Breast epithelium (tissue), 4 donors: ENCODE measurements at places on chromosomes 12 and 14. TPM values are rescaled to one million over a fixed set of nuclear protein-coding genes. Genes with fewer than 3 reads are reported as not detected.

Gene POC1B
- total RNA-seq = 30.4 TPM

DNA sequence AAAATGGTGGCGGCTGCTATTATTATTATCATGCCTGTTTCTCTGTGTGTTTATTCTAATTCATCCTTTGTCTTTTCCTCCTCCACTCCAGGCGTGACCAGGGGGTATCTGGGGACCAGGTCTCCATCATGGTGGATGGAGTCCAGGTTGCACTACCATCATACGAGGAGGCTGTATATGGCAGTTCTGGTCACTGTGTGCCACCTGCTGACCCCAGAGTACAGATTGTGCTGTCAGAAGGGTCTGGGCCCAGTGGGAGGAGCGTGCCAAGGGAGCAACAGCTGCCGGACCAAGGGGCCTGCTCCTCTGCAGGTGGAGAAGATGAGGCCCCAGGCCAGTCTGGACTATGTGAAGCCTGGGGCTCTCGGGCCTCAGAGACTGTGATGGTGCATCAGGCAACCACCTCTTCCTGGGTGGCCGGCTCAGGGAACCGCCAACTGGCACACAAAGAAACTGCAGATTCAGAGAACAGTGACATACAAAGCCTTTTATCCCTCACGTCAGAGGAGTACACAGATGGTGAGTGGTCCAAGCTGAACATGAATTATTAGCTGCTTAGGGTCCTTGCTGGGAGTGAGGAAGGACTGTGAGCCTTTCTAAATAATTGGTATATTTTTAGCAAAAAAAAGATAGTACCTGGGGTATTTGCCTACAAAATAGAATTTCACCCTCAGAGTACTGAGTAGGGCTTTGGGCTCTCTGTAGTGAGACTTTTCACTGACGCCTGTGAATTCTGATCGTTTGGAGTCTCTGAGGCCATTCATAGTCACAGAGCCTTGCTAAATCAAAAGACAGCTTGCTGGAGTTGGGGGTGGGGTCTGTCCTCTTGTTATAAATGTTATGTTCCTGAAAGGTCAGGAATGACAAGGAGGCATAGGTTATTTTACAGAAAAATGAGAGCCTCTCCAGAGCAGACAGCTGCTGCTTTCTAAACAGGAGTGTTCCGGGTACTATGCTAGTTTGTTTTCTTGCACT is 58.1 kb upstream of the SRSF5 start:
- no peak for DNase-seq

DNA sequence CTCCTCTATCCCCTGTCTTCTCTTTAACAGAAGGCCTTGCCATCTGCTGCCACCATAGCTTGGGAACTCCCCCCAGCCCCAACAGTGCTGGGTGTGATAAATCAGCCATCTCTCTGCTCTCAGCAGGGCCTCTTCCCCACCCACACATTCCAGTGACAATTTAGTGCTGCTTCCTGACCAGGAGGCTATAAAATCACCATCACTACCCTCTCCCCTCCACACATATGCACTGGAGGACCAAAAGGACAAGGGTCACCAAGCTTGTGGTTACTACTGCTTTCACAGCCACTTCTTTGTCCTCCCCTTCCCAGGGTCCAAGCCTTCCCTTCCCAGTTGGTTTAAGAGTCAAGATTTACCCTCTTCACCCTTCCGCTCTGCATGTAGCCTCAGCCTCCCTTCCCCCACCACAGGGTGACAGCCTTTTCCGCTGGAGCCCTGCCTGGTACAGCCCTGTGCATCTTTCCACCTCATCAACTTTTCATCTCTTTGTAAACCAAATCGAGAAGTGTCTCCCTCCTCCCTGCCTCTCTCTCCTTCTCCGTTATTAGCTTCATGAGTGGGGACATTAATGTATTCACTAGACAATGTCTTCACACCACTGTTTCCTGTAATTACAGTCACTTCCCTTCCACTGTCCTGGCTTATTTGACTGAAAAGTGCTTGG is 9.4 kb downstream of the PSMB5 start:
- DNase-seq = no peak

DNA sequence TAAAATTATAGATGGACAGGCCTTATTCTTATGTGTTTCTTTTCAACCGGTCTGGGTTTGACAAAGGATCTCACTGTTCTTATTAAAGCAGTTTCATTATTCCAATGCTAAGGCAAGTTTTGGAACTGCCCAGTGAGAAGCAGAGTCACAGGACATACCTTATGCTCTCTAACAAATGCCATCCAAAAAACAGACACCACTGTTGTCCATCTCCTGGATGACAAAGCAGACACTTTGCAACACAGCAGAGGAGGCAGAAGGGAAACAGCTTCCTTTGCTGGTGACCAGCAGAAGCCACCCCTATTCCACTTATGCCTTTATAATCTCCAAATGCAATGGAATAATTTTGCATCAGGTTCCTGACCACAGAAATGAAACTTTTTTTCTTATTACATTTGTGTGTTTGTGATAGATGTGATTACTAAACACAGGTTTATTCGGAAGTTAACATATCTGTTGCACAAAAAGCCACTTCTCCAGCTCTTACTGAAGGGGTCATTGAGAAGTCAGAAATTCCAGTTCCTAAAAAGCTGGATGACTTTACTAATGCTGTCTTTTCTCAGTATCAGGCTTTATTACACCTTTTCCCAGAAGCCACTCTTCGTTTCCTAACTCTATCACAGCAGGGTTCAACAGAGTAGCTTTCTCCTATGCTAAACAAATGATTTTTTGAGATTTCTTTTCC is 115.6 kb downstream of the BTG1 start:
- DNase-seq = no peak

Gene KLHL33
- total RNA-seq = 0.29 TPM

- DNase-seq = no peak
Observed at GRCh38 chr12:31773867-31774266, 45.0 kb upstream of the AMN1 start.

Gene FGF6
- not detected for total RNA-seq

DNA sequence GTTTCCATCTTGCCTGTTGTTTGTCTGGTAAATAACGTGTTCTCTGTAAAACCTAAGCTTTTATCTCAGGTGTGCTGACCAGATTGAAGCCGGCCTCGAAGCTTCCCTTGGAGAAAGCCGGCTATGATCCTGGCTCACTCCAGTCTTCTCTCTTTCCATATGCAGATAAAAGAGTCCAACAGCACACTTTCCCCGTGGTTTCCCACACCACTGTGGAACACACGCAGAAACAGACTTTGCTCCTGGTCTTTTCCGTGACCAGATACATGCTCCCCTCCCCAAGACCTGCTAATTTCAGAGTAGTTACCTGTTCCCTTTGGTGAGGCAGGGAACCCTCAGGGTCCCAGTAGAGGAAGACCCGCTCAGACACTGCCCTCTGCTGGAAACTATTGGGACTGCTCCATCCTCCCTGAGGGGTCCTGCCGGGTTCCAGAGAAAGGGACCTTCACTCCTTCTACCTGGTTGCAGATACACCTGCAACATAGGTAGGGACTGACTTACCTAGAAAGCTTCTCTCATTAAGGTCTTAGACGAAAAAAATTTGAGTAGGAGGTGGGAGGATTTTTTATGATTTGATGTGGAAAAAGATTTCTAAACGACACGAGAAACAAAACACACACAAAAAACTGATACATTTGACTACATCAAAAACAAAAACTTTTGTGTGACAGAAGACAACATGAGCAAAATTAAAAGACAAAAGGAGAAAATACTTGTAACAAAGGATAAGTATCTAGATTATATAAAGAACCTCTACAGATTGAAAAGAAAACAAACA is 415.4 kb upstream of the CCDC196 start:
- no peak for DNase-seq

GRCh38 chr12:67633708-67634107 is 14.8 kb upstream of the DYRK2 start:
- DNase-seq = no peak

- no peak for DNase-seq
Observed at GRCh38 chr14:84922370-84922769, 607.6 kb upstream of the FLRT2 start.

Gene GPR162
- 2.6 TPM for total RNA-seq

GRCh38 chr12:24550609-24551008 is 398.3 kb downstream of the BCAT1 start:
- no peak for DNase-seq

DNA sequence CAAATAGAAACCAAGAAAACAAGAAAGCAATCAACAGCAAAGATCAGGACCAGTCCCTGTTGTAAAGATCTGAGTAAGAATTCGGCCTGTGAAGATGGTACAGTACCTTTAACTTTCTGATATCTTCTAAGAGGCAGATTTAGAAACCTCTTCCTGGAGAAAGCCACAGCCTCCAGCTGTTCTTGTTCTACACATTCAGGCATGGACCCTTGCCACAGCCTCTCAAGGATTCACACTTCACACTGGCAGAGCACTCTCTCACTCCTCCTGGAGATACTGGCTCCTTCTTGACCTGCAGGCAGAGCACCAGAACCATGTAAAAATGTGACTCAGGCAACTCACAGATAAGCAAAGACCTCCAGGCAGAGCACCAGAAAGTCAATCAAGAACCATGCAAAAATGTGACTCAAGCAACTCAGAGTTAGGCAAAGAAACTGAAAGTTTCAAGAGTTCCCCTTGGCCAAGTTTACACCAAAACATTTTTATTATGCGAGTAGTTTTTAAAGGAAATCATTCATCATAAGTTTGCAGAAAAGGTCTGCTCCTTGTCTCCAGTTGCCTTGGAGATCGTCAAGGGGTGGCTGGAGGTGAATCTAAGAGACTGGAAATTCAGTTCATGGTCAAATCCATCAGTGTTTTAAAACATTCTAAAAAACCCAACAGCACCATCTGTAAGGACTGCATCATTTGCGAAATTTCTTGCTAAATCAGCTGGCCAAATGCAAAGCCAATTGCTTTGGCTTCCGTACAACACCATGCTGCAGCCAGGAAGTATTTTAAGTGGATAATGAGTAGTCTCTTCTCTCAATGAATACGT is 119.3 kb upstream of the MDM1 start:
- no peak for DNase-seq

DNA sequence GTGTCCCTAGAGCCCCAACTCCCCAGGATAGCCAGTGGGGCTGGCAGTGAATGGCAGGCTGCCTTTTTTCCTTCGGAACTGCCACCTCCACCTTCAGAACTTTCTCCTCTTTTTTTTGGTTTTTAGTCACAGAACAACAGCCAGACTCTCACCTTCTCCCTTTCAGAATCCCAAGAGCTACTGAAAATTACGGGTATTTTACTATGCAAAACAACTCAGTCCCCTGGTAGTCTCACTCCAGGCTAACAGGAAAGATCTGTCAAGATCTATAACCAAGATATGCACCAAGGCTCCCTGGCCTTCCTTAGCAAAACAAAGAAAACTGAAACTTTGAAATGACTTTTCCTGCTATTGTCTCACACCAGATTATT is 12.5 kb downstream of the PLEKHG6 start:
- DNase-seq = no peak

GRCh38 chr12:7937833-7938506 is 2.0 kb upstream of the SLC2A3 start:
- no peak for DNase-seq

DNA sequence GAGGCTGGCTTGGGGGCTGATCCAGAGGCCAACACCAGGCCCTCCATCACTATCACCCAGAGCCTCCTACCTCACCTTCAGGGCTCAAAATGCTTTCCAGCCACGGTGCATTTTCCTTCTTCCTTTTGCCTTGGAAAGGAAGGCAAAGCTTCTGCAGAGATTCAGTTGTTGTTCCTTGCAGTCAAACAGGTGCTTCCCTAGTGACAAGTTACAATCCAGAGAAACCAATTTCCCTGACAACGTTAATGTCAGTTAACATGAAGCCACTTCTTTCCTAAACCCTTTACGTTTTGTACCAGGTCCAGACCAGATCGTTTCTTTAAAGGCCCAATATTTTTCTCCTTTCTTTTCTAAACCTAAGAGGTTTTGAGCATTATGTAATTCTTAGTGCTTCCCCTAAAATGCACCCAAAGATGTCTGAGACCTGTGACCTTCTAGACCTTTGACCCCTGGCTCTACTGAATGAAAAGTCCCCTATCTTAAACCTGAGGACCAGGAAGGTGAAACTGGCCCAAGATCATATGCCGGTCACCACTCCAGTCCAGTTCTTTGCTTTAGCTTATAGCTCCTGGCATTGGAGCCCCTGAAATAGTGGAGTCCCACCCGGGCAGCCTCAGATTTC is 211.5 kb downstream of the SLC41A2 start:
- DNase-seq = no peak

DNA sequence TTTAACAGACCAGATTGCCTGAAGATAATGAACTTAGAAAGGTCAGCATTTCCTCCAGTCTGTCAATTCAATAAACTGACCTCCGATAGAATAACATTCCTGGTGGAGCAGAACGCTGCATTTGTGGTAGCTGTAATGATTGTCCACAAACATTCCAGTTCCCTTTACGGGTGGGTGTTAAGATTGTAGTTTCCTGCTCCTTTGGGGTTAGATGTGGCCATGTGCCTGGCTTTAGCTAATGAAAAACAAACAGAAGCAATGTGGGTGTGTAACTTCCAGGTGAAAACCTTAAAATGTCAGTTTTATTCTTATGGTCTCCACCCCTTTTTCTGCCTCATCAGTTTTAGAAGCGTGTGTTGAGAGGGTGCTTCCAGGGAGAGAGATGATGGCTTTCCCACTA is 217.3 kb upstream of the CRY1 start:
- no peak for DNase-seq

DNA sequence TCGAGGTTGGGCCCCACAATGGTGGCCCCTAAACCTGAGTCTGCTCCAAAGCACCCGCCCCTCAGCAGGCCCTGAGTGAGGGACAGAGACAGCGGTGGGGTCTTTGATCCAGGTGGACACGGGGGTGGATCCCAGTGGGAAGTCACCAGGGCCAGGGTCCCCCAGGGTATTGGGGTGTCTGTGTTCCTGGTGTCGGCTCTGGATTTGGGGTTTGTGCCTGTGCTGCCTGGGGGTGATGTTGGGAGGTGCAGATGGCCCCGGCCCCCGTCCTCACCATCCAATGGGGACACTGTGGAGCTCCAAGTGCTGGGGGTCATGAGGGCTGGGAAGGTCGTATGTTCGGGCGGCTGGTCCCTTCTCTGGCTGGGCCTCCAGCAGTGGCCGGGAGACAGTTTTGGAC is 354.2 kb downstream of the TMEM121 start:
- DNase-seq = peak; percentile 45

- no peak for DNase-seq
Observed at GRCh38 chr12:40032433-40033241, 73.2 kb downstream of the SLC2A13 start.
